ENCODE measurements at places on chromosomes 2 and 18. TPM values are rescaled to one million over a fixed set of nuclear protein-coding genes. Genes with fewer than 3 reads are reported as not detected.

DNA sequence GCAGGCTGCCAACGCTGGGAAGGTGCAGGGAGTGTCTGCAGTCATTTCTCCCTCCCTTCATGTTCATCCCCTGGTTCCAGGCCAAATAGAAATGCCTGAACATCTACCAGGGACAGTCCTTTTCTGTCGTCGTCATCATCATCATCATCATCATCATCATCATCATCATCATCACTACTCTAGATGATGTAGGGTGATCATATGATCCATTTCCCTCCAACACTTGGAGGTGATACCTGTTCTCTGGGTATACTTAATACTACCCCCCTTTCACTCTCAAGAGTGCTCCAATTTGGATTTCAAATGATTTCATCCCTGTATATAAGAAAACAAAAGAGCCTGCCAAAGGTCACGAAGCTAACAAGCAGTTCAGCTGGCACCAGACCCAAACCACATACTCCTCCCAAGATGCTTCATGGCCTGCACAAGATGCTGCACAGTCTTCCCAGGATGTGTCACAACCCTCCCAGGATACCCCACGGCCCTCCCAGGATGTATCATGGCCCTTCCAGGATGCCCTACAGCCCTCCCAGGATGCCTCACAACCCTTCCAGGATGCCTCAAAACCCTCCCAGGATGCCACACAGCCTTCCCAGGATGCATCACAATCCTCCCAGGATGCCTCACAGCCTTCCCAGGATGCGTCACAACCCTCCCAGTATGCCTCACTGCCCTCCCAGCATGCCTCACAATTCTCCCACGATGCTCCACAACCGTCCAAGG lies 257.9 kb downstream of the DYSF start:
- DNase-seq, result no peak

- DNase-seq, result no peak
Observed at GRCh38 chr2:78845664-78846185, 179.8 kb upstream of the REG3G start.

The SFTPB gene
- not detected for total RNA-seq

DNA sequence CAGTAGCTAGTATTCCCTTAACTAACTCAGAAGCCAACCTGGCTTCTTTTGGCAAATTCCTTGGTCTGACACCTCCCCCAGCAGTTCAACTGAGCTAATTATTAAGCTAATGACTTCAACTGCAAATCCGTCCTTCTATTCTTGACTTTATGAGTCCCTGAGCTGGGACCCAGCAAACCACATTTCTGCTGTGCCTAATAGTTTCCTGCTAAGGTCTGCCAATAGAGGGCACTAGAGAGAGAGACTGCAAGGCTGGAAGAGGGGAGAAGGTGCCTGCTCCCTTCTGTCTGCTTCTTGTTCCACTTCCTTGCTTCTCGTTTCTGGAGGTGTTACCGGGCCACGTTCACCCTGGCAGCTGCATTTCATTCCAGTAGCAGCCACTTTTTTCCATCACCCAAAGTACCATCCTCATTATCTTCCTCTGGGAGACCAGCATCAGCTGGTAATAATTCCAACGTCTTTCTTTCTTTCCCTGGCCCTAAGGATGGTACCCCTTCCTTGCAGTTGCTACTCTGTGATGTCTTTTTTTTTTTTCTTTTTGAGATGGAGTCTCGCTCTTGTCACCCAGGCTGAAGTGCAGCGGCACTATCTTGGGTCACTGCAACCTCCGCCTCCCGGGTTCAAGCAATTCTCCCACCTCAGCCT lies 352.0 kb downstream of the TNS1 start:
- DNase-seq, result peak; percentile 65

- no peak for DNase-seq
Observed at GRCh38 chr18:75477900-75478299, 50.4 kb upstream of the SMIM21 start.

The CIB4 gene
- not detected for total RNA-seq

- DNase-seq, result no peak
Observed at GRCh38 chr18:68414407-68414806, 300.5 kb downstream of the TMX3 start.

The GPR75 gene
- total RNA-seq, result 0.98 TPM

- no peak for DNase-seq
Observed at GRCh38 chr2:161416708-161417437, 776 bp downstream of the TBR1 start.

DNA sequence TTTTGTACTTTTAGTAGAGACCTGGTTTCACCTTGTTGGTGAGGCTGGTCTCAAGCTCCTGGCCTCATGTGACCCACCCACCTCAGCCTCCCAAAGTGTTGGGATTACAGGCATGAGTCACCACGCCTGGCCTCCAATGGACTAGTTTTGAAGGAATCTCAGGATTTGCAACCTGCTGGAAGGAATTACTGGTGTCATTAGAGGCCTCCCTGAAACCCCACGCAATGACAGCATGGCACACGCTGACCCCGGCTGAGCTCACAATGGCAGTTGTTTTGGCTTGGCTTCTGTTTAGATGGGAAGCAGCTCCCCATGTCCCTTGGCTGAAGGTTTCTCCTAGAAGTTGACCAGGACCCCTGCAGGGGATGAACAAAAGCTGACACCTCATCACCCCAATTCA lies 23.1 kb upstream of the COPS8 start:
- no peak for DNase-seq

DNA sequence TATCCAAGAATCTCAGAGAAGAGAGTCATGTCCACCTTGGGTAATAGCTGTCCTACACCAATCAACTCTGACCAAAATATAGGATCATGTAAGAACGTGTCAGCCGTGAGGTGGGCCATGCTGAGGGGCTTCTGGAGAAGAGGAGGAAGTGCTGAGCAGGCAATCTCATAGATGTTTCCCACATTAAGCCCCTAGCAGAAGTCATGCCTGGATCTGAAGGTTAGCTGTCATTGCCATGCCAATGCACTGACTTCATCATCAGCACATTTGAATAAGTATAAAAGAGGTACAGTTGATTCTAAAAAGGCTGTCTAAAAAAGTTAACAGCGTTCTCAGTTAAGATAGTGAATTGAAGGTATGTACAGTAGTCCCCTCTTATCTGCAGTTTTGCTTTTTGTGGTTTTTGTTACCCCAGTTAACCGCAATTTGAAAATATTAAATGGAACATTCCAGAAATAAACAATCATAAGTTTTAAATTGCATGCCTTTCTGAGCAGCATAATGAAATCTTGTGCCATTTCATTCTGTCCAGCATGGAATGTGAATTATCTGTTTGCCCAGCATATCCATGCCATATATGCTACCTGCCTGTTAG lies 67.2 kb upstream of the TMEM17 start:
- no peak for DNase-seq

The REG3G gene
- total RNA-seq, result not detected

GRCh38 chr2:55269645-55269990 lies 587 bp upstream of the MTIF2 start:
- DNase-seq, result no peak

- DNase-seq, result no peak
Observed at GRCh38 chr2:240069829-240070228, 16.5 kb upstream of the OR6B3 start.
